GM04503 (cell line): ENCODE measurements at places on chromosomes 6 and 20.
A peak's percentile ranks its signal among the peaks of the same experiment; 100 is the strongest.

DNA sequence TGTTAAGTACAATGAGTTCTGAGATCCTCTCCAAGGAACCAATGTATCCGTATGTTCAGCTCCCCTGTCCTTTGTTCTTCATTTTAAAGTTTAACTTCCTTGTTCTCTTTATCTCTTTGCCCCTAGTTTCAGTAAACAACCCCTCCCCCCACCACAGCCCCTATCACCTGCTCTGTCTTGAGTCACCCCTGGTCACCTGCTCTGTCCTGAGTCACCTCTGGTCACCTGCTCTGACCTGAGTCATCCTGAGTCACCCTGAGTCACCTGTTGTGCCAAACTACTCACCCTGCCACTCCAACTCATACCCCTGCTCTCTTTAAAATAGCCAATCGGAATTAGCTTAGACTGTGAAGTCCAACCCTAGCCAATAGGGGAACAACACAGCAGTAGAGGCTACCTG, 288.7 kb upstream of the CDYL start:
- DNase-seq: no peak

DNA sequence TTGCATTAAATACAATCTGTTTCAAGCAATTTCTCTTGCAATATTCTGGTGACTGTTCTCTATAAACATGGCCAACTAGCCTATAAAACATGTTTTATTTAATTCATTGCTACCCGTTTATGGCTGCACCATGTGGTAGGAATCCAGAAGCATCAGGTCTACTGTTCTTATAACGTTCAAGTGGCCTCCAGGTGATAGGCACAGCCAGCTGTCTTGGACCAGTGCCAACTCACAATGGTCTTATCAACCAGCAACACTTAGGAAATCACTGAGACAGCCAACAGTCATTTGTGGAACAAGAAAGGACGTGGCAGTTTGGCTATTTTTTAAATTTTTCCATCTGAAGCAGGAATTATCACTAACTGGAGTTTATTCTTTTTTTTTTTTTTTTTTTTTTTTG, 193.6 kb downstream of the NKAIN2 start:
- no peak for DNase-seq

DNA sequence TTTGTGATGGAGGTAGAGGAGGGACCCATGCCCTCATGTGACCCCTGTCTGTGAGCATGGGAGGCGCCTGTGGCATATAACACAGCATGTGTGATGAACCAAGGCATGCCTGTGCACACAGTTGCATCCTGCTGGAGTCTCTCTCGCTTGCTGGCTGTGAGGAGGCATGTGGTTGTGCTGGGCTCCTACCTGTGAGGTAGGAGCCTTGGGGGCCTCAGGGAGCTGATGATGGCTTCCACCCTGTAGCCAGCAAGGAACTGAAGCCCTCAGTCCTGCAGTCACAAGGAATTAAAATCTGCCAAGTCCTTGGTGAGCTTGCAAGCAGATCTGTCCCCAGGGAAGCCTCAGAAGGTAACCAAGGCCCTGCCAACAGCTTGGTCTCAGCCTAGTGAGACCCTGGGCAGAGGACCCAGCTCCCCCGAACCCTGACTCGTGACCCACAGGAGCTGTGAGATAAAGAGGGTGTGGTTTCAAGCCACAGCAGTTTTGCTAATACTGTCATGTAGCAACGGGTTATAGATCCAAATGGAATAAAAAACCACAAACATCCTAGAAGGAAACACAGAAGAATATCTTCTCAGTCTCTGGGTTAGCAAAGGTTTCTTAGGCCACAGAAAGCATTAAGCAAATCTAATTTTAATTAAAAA, 145.7 kb downstream of the WDR27 start:
- no peak for DNase-seq

- peak; percentile 10 for DNase-seq
Observed at GRCh38 chr20:34302312-34302722, 838 bp downstream of the AHCY start.

- DNase-seq: no peak
Observed at GRCh38 chr20:40282541-40282940, 406.5 kb downstream of the MAFB start.

GRCh38 chr6:30985490-30985889, 2.0 kb downstream of the MUC21 start:
- DNase-seq: no peak

- no peak for DNase-seq
Observed at GRCh38 chr6:123980311-123980710, 176.6 kb downstream of the NKAIN2 start.

DNA sequence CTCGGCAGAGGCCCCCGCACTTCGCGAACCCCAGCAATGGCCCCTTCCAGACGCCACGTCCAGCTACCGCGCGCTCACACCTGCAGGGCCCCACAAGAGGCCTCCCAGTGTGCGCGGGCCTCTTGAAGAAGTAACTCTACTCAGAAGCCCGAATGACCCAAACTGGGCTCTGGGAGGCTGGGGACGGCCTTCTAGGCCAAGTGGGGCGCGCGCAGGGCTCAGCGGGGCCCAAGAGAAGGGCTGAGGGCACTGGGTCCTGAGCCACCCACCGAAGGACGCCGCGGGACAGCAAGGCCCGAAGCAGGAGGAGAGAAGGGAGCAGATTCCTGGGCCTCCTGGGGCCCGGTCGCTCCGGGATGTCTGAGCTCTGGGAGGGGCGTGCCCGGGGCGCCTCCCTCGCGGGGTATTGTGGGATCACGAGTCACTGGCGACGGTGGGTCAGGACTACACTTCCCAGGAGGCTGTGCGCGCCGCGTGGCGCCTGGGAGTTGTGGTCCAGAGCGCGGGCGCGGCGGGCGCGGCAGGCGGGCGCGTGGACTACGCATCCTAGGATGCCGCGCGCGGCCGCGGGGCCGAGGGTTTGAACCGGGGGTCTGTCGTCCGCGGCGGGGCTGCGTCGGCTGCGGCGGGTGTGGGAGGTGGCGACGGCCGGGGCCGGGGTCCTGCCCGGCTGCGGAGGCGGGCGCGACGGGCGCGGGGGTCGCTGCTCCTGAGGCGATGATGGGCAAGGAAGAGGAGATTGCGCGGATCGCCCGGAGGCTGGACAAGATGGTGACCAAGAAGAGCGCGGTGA, at the start of gene TCEA2:
Gene TCEA2, plus strand, starts transcription at position 603 of the 793 bp plus-strand sequence. Its CDS starts 115 bp downstream, at position 718.
- DNase-seq: peak; percentile 71

GRCh38 chr20:31684153-31685015, 38.3 kb downstream of the BCL2L1 start:
- DNase-seq: no peak

DNA sequence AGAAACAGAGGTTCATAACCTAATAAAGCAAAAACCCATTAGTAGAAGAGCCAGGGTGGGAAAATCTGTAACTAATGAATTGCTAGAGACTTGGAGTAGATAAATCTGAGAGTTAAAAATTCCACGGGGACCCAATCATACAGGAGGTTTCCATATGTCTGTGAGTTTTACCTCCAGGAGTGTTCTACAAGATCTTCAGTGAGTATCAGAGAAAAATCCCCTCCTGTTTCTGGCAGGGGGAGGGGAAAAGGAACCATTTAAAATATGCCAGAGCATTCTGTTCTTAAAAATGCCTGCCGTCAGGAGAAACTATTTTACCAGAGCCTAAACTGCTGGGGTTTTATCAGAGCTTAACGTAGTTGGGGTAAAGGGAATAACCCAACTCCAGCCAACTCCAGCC, 54.0 kb upstream of the PLN start:
- DNase-seq: no peak

DNA sequence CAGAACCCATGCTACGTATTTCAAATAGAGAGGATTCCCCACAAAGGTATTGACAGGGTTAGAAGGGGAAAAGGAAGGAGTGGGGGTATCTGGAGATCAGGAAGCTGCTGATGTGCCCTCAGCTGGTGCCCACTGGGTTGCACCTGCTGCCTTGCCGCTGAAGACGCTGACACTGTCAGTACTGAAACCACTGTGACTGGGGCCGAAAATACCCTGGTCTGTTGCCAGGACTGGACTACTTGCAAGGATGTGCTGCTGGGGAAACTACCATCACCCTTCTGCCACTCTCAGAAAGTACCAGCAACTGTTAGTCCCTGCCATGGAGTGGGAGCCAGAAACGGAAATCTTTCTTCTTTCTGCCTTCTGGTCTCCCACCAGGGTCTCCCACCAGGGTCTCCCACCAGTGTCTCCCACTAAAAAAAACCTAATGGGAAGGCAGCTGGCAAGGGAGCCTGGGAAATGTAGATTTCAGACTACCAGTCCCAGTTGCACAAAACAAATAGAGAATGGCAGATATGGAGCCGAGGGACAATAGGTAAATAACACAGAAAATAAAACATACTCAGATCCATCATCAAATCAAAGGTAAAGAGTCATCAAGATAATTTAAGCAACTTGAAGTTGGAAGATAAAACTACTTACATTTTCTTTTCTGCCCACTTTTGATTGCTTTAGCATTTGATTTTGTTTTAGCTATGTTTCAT, 204.8 kb downstream of the TPBG start:
- no peak for DNase-seq

GRCh38 chr6:2653369-2654032, 97.2 kb downstream of the MYLK4 start:
- no peak for DNase-seq

DNA sequence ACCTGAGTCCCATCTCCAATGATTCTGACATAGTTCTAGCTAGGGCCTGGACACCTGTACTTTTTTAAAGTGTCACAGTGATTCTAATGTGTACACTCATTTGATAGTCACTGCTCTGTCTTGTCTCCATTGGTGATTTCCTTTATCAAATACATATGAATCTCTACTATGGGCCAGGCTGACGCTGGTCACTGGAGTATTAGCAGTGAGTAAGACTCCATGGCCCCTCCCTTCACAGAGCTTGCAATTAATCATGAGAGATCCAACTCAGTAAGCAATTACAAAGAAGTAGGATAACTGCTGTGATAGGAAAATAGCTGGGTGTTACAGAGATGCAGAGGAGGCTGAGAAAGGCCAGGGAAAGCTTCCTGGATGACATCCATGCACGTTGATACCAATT, 19.3 kb upstream of the SASH1 start:
- DNase-seq: no peak

GRCh38 chr20:38137441-38138037, 27.5 kb downstream of the TGM2 start:
- no peak for DNase-seq

DNA sequence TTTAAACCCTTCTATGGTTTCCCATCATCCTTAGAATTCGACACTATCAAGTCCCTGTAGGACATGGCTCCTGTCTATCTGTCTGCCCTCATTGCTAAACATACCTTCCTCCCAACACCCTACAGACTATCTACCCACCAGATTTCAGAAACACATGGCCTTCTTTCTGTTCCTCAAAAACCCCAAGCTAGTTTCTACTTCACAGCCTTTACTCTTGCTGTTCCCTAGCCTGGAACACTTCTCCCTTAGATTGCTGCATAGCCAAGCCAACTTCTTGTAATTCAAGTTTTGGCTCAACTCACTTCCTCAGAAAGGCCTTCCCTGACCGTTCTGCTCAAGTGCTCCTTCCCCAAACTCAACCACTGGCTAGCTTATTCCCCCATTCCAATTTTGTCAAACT, 156.2 kb downstream of the BTBD9 start:
- DNase-seq: no peak

- DNase-seq: no peak
Observed at GRCh38 chr6:159893064-159893463, 2.3 kb downstream of the MAS1 start.

- no peak for DNase-seq
Observed at GRCh38 chr6:35733633-35734032, 3.2 kb upstream of the ARMC12 start.

DNA sequence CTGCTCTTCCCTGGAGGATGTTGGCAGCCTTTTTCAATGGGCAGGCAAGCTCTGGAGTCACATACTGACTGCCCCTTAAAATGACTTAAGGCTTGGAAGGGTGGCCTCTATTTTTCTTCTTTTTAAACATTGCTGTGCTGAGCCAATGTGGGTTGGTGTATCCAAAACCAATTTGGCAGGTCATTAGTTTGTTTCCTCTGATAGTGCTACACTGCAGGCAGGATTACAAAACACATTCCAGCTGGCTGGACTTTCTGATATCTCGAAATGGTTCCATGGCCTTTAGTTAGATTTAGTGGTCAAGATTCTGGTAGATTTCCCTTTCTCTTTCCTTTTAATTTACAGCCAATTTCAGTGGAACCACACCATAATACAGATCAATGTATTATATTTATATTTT, 28.1 kb upstream of the BMP2 start:
- DNase-seq: no peak

DNA sequence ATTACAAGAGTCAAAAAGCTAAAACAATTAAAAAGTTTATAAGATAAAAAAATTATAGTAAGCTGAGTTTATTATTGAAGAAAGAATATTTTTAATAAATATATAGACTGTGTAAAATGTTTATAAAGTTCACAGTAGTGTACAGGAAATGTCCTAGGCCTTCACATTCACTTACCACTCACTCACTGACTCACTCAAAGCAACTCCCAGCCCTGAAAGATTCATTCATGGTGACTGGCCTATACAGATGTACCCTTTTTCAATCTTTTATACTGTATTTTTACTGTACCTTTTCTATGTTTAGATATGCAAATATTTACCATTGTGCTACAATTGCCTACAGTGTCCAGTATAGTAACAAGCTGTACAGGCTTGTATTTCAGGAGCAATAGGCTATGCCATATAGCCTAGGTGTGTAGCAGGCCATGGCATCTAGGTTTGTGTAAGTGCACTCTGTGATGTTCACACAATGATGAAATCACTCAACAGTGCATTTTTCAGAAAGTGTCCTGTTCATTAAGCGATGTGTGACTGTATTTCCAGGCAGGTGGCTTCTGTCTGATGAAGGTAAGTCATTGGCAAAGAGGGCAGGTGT, 130.2 kb downstream of the BTBD3 start:
- no peak for DNase-seq

DNA sequence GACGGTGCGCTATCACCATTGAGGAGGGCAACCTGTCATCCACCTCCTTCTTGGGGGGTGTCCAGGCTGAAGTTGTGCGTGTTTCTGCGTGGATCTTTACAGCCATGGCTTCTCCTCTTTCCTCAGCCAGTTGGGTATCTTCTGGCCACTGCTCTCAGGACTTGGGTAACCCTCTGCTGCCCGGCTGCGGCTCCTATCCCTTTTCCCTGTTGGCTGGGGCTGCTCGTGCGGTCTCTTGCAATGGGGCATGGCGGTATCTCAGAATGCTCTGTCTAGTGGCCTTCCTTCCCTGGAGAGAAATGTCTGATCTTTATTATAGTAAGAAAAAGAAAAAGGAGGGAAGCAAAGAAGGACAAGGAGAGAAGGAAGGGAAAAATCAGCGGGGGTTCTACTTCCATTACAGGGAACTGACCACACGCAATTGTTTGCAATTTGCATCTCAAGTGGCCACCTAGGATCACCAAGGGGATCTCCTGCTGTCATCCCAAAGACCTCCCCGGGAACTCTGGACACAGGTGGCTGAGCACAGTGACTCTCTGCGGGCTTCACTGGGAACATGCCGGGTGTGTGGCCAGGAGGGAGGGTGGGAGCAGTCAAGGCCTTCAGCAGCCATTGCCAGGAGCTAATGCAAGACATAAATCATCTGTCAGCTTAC, 60.8 kb downstream of the NPEPL1 start:
- DNase-seq: no peak
